ENCODE measurements at places on chromosomes 1 and 21.

GRCh38 chr1:185152187-185152767 is 4.5 kb downstream of the TRMT1L start:
- DNase-seq, result no peak

- no peak for DNase-seq
Measured at GRCh38 chr1:65198096-65198495, 50.1 kb downstream of the AK4 start.

DNA sequence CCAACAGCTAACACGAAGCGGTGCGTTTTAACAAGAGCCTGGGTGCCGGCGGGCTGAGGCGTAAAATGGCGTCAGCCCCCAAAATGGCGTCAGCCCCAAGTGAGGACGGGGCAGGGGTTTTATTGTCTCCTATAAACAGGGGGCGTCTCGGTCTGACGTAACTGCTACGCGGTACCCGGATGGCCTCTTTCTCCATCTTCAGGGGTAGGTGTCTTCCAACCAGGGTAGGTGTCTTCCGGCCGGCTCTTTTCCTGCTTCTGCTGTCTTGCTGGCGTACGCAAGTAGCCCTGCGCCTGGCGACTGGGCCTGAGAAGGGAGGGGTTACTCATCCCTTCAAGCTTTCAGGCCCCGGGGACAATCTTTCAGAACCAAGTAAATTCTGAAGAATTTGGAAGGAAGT is 45.3 kb downstream of the LGR6 start:
- DNase-seq, result no peak

GRCh38 chr1:72634946-72635345 is 352.6 kb upstream of the NEGR1 start:
- DNase-seq, result no peak

GRCh38 chr21:45241357-45241756 is 46.3 kb downstream of the POFUT2 start:
- DNase-seq, result no peak

- no peak for DNase-seq
Measured at GRCh38 chr1:161193561-161194235, 5.2 kb downstream of the ADAMTS4 start.

DNA sequence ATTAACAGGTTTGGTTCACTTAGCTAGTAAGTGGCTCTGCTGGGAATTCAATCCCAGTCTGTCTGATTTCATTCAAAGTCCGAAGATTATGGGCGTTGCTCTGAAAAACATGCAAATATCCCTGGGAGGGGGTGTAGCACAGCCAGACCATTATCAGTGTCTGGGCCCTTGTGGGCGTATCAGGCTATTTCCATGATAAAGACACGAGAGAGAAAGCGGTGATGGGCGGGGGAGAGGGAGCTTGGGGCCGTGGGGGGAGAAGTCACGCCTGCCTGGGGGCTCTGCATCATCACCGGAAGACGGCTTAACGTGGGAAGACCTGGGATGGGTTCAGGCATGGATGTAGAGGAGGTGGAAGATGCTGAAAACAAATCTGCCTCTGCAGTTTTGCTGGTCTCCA is 25.8 kb downstream of the IL6R start:
- no peak for DNase-seq

DNA sequence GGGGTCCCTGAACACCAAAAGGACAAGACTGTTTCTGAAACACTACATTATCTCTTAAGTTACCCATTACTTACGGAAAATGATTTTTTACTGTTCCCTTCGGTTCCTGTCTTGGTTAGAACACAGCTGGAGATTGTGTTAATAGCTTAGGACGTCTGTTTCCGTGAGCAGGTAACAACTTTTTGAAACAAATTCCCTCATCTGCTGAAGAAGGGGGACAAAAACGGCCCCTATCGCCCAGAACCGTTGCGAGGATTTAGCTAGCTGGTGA is 67.8 kb downstream of the SLC35A3 start:
- no peak for DNase-seq

All from activated T-cell treated with anti-CD3 and anti-CD28 coated beads for 48 hours (primary cell).